MG63 (cell line): ENCODE measurements at places on chromosomes 7 and 10. TPM values are rescaled to one million over a fixed set of nuclear protein-coding genes. Genes with fewer than 3 reads are reported as not detected.

Gene ASZ1
- total RNA-seq = not detected in 2 replicates

Gene LIPN
- total RNA-seq = 0.10 TPM in 1 of 2 replicates, not detected in the other

Gene CSTF2T
- 23.5 and 24.6 TPM in 2 replicates for total RNA-seq

Gene SORBS1
- total RNA-seq = 0.03 TPM in 1 of 2 replicates, not detected in the other

DNA sequence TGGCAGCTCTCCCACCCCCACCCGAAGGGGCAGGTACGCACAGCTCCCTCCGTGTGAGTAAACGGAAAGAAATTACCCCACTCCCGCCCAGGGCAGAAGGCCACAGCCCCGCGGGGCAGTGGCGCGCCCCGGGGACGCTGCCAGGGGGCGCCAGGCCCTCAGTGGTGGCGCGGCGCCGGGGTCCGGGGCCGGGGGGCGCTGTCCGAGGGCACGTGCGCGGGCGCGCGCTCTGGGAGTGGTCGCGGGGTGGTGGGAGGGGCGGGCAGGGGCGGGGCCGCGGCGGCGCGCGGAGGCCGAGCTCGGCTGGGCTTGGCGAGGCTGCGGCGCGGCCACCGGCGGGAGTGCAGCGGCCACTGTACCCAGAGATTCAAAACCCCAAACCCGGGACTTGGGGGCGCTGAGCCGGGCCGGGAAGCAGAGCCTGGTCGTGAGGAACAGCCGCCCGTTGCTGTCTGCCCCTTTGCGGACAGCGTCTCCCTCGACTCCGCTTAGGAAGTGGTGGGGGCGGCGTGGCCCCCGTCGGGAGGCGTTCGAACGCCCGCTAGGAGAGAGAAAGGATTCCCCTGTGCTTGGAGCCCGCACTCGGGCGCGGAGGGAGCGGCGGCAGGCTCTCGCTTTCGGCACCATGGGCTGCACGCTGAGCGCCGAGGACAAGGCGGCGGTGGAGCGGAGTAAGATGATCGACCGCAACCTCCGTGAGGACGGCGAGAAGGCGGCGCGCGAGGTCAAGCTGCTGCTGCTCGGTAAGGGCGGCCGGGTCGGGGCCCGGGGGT, at the start of gene GNAI1:
GNAI1 (plus strand) TSS at position 296 of the 773 bp plus-strand sequence; CDS start at position 626, 330 bp downstream.
- peak; percentile 69 for DNase-seq

DNA sequence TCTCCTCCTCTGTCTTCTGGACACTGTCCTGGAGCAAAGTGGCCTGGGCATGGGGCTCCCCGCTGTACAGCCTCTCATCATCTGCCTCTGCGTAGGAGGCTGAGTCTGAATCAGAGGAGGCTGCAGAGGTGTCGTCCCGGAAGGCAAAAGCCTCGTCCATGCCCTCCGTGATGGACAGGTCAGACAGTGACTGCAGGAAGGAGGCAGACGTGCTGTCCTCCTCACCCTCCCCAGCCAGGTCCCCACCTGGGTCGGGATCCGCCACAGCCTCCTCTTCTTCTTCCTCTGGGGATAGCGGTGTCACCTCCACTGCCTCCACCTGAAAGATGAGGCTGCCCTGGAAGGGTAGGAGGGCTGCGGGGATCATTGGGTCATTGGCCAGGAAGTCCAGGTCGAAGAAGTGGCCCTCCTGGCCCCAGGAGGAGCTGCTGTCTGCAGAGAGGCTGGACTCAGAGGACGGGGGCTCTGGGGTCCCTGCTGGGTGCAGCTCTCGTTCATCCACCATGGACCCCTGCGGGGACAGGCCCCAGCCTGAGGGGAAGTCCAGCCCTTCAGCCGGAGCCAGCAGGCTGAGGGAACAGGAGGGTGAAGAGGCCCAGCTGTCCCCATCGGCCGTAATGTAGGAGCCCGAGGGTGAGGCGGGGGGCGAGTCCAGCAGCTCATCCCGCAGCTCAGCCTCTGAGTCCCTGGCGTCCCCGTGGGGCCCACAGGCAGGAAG, 3.7 kb downstream of the NACAD start:
- no peak for DNase-seq

- DNase-seq = no peak
These were observed 30.4 kb downstream of the AMPH start for GRCh38 chr7:38600741-38601140.

DNA sequence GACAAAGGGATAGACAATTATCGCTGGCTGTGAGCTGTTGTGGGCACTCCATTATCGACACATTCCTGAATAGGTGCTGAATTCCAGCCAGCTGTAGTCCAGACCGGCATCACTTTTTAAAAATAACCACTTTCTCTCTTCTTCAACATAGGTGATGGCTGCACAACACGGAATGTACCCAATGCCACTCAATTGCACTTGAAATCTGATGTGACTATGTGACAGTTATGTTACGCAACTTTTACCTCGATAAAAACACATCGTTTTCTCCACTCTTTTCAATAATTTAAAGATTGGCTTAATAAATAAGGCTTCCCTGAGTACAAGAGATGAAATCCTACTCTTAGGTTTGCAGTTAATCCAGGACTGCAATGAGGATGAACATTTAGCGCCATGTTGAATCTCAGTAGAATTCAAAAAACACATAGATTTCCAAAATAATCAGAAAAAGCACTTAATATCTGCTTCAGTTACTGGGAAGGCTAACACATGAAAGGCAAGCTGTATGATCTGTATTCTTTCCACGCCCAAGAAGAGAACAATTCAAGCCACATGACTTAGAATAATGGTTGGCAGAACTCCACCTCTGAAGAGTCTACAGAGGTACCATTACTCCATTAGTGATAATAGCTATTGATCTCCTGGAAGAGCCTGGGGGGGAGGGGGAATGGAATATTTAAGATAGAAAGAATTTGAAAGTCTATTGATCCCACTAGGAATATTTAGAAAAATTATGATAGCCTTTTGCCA, 3.6 kb downstream of the YWHAG start:
- DNase-seq = no peak

- DNase-seq = no peak
These were observed 51.9 kb downstream of the SORBS1 start for GRCh38 chr10:95509251-95509650.

DNA sequence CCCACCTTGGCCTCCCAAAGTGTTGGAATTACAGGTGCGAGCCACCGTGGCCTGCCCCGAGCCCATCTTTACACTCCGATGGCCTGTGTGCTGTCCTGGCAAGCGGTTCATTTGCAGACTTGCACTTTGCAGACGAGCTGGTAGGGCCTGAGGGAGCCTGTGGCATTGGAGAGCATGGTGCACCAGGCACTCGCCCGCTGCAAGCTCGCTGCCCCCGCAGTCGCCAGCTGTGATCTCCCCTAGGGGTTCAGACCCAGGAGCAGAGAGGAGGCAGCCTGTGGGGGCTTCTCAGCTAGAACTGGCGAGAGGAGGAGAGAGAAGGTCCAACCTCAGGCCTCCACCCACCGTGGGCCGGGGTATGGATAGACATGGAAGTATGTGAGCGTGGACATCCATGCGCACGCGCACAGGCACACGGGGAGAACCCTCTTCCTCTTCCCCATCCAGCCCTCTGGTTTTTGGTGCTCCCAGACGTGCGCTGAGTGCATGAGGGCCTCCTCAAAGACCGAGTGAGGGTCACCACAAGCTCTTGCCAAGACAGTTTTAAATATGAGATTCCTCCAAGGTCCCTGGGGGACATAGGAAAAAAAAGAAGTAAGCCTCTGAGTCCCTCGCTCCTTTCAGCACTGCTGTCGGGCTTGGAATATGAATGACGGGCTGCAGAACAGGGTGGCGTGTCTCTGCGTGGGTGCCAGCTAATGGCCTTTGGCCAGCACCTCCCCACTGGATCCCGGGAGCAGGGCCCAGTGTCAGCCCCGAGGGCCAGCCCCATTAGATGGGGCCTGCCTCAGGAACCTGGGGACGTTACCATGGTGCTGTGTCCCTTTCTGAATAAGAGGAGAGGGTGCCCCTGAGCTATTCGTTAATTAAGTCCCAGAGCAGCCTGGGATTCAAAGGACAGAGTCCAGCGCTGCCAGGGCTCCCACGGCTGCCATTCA, 15.1 kb upstream of the TTYH3 start:
- no peak for DNase-seq
